ENCODE measurements at places on chromosomes 5 and 9. TPM values are rescaled to one million over a fixed set of nuclear protein-coding genes. Genes with fewer than 3 reads are reported as not detected.

Gene PRDM9
- total RNA-seq = not detected

Gene FGFR4
- total RNA-seq = 1.1 TPM

DNA sequence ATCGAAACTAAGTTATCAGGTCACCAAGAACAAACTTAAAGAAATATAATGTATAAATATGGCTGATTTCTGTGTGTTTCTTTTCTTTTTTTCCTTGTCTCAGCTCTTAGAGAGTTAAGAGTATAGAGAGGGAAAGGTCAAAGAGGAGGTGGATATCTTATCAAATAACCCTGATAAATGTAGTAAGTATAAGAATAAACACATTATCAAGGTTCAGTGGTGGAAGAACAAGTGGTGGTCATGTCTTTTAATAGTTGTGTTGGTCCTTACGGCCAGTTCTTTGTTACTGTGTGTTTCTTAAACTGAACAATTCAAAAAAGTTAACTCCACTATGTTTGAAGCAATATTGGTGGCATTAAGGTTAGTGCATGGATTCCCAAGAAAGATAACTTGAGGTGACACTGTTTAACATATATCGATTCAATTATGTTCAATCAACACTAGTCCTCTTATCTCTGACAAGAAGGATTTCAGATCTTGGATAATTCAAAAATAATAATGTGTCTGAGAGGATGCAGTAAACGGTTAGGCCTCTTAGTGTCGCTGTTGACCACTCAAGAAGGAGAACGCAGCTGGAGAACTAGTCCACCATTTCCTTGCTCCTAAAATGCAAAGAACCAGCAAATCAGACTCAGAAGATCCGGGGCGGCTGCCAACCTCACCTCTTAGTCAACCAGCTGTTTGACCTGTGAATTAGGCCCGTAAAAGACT is at the start of gene PCDHGA3:
Gene PCDHGA3, plus strand, starts transcription at position 588 of the 711 bp plus-strand sequence. CDS start 205 bp downstream, outside the sequence.
- peaks cover 39% of the 10 kb centered on the region for H3K36me3 ChIP-seq
- H3K4me1 ChIP-seq = no peaks in the 10 kb centered on the region
- peak within 1 kb of the TSS; percentile 78 for H3K4me3 ChIP-seq
- peaks cover 55% of the 10 kb centered on the region for H3K27me3 ChIP-seq
- H3K27ac ChIP-seq = no peak within 1 kb of the TSS
- peak; percentile 33 for DNase-seq

GRCh38 chr9:82799286-82799685 is 263.7 kb downstream of the RASEF start:
- H3K27ac ChIP-seq = no peak overlapping the region
- DNase-seq = no peak
- H3K4me1 ChIP-seq = no peaks in the 10 kb centered on the region
- H3K36me3 ChIP-seq = no peaks in the 10 kb centered on the region

GRCh38 chr9:17742067-17742466 is 163.2 kb downstream of the SH3GL2 start:
- H3K36me3 ChIP-seq = no peaks in the 10 kb centered on the region
- no peak overlapping the region for H3K27ac ChIP-seq
- H3K27me3 ChIP-seq = no peaks in the 10 kb centered on the region
- H3K4me1 ChIP-seq = no peaks in the 10 kb centered on the region

DNA sequence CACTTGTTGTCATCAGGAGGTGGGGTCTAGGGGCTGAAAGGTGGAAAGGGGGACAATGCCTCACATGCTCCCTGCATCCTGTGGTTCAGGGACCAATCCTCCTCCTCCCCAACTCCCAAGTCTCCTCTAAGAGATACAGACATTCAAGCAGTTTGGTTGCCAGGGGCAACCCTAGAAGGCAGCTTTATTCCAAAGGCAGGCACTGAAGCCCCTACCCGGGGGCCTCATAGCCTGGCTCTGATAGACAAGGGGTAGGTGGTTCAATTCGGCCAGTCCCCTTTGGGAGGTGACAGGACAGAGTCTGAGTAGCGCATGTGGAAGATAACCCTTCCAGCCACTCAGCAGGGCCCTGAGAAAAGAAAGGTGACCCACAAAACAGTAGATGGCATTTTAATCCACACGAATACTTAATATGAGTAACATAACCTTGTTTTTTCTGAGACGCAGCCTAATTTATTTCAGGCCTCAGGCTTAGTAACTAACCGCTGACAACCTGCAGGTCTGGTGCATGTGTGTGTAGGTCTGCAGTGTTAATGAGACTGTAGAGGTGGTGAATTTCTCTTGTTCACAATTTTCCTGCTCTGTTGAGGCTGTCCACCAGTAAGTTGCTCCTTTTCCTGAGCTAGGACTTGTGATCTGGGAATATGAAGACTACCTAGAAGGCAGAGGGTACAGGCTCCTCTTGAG is 31.3 kb upstream of the HSPA9 start:
- peaks cover 69% of the 10 kb centered on the region for H3K27me3 ChIP-seq
- H3K4me3 ChIP-seq = no peak overlapping the region
- no peaks in the 10 kb centered on the region for H3K36me3 ChIP-seq
- H3K27ac ChIP-seq = no peak overlapping the region

DNA sequence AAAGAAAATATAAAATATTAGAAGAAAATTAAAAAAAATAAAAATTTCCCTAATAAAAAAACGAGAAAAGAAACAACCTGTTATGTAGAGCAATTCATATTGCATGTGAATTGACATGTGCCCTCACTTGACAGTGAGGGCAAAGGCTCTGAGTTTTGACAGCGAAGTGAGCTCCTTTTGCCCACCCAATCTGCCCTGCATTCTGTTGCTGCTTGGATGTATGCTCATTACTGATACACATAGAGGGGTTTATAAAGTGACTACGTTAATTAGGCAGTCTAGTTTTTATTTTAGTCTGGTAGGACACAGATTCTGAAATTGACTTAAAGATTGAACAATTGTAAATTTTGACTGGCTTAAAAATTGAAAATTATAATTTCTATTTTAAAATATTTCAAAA is 949.4 kb downstream of the TLE4 start:
- no peaks in the 10 kb centered on the region for H3K4me1 ChIP-seq
- H3K4me3 ChIP-seq = no peak overlapping the region
- H3K27ac ChIP-seq = no peak overlapping the region
- H3K27me3 ChIP-seq = no peaks in the 10 kb centered on the region

GRCh38 chr9:134389642-134390041 is 63.4 kb downstream of the RXRA start:
- DNase-seq = no peak
- H3K27ac ChIP-seq = no peak overlapping the region
- peaks cover 18% of the 10 kb centered on the region for H3K27me3 ChIP-seq
- peaks cover 5% of the 10 kb centered on the region for H3K36me3 ChIP-seq
- H3K4me1 ChIP-seq = peaks cover 51% of the 10 kb centered on the region

Gene WDR38
- total RNA-seq = not detected

DNA sequence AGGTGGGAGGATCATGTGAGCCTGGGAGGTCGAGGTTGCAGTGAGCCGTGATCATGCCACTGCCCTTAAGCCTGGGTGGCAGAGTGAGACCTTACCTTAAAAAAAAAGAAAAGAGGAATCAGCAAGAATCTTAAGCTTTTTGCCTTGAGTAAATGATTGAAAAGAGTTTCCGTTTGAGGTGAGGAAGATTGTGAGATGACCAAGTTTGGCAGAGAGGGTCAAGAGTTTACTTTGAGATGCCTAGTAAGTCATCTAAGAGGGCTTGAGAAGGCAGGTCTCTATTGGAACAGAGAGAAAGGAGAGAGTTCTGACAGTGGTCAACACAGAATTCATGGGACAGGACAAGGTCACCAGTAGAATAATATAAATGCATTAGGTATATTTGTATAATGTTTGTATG is 572.1 kb downstream of the TLE4 start:
- H3K27me3 ChIP-seq = no peaks in the 10 kb centered on the region
- H3K4me1 ChIP-seq = no peaks in the 10 kb centered on the region
- no peak overlapping the region for H3K27ac ChIP-seq
- no peak for DNase-seq
- H3K4me3 ChIP-seq = no peak overlapping the region

Gene ACER2
- 2.4 TPM for total RNA-seq

Gene FOXI1
- not detected for total RNA-seq

DNA sequence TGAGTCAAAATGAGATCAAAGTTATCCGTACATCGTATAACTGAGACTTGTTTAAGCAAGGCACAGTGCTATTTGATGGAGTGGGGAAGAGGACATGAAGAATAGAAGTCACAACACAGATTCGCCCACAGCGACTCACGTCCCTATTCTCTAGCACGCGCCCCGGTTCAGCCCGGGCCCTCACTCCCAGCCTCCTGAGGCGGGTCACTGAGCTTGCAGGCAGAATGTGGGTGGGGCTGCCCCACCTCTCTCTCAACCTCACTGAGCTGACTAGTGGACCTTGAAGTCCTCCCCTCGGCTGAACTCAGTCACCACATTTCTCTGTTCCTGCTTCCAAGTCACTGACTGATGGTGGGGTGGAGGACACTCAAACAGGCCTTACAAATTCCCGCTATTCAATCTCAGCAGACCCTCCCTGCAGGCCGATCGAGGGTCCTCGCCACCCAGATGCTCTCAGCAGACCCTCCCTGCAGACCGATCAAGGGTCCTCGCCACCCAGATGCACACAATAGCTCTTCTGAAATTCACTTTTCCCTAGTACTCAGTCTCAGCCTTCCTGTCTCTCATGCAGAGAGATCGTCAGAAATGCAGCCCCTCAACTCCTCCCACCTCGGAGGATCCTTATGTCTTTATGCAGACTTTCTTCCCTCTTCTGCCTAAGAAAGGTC is 12.9 kb downstream of the GLDC start:
- H3K27ac ChIP-seq = no peak overlapping the region
- H3K36me3 ChIP-seq = no peaks in the 10 kb centered on the region
- DNase-seq = no peak
- no peaks in the 10 kb centered on the region for H3K4me1 ChIP-seq
- H3K4me3 ChIP-seq = no peak overlapping the region

DNA sequence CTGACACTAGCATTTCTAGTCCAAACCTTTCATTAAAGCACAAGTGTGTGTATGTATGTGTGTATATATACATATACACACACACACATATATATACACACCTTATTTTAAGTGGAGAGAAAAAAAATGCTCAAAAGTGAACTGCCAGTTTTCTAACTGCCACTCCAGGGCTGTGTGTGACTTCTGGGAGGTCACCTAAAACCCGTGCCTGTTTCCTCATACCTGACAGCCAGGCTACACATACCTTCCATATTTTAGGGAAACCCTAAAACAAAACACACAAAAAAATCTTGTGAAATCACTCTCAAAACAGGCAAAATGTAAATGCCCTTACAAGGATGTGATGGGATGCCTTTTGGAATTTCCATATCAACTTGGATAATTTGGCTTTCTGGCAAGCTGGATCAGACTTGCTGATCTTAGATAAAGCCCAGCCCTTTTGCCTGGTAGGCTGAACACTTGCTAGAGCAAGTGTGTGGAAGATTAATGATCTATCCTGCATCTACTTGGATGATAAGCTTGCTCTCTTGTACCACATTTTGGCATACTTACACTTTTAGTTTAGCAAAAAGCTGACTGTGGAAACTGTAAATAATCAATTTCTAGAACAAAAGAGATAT is 127.8 kb downstream of the GNAQ start:
- H3K36me3 ChIP-seq = no peaks in the 10 kb centered on the region
- no peaks in the 10 kb centered on the region for H3K27me3 ChIP-seq
- H3K4me1 ChIP-seq = peaks cover 33% of the 10 kb centered on the region
- H3K4me3 ChIP-seq = no peak overlapping the region
- H3K27ac ChIP-seq = no peak overlapping the region

- peaks cover 15% of the 10 kb centered on the region for H3K27me3 ChIP-seq
- no peak overlapping the region for H3K4me3 ChIP-seq
- H3K4me1 ChIP-seq = no peaks in the 10 kb centered on the region
- no peak for DNase-seq
These were observed 255.5 kb downstream of the TRIM32 start for GRCh38 chr9:116942593-116943061.

GRCh38 chr5:153504726-153505125 is 14.3 kb downstream of the GRIA1 start:
- no peaks in the 10 kb centered on the region for H3K27me3 ChIP-seq
- no peak for DNase-seq
- H3K36me3 ChIP-seq = no peaks in the 10 kb centered on the region
- H3K4me1 ChIP-seq = no peaks in the 10 kb centered on the region
- no peak overlapping the region for H3K4me3 ChIP-seq

- no peaks in the 10 kb centered on the region for H3K27me3 ChIP-seq
- no peak for DNase-seq
- H3K4me1 ChIP-seq = no peaks in the 10 kb centered on the region
- no peak overlapping the region for H3K4me3 ChIP-seq
These were observed 172.0 kb downstream of the CRB2 start for GRCh38 chr9:123527981-123528380.

- DNase-seq = no peak
- H3K4me1 ChIP-seq = no peaks in the 10 kb centered on the region
- no peak overlapping the region for H3K4me3 ChIP-seq
- H3K27ac ChIP-seq = no peak overlapping the region
- H3K36me3 ChIP-seq = no peaks in the 10 kb centered on the region
- H3K27me3 ChIP-seq = peaks cover 12% of the 10 kb centered on the region
These were observed 32.4 kb upstream of the LRRC14B start for GRCh38 chr5:158807-159447.

Gene FSTL4
- total RNA-seq = not detected

DNA sequence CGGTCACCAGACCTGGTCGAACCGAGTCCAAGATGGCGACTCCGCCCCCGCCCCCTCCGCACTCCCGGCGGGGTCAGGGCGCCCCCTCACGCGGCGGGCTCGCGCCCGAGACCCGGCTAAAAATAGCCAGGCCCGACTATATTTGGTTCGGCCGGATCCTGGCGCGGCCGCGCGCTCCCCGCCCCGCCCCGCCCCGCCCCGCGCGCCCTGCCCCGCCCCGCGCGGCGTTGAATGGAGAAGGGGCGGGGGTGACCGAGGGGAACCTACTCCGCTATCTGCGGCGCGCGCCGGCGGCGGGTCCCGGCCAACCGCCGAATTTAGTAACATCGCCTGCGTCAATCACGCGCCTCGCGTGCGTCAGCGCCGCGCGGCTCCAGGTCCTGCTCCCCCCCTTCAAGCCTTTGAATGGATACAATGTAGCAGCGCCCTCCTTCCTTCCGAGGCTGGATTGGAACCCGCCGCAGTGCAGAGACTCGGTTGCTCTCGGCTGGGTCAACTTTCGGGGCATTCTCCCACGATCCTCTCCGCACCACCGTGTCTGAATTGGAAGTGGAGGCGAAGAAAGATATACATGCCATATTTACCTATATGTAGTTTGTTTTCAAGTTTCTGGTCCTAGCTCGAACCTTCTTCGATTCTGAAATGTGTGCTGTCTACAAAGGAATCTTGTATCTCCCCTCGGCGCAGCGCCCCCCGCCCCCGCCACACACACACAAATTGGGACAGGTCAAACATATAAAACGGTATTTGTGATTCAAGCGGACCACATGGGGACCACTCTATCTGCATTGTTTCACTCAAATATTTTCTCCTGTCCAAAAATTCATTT is 1.6 kb upstream of the NR4A3 start:
- peaks cover 3% of the 10 kb centered on the region for H3K36me3 ChIP-seq
- peaks cover 76% of the 10 kb centered on the region for H3K4me1 ChIP-seq
- H3K4me3 ChIP-seq = peak overlapping the region; percentile 94
- peak overlapping the region; percentile 92 for H3K27ac ChIP-seq

DNA sequence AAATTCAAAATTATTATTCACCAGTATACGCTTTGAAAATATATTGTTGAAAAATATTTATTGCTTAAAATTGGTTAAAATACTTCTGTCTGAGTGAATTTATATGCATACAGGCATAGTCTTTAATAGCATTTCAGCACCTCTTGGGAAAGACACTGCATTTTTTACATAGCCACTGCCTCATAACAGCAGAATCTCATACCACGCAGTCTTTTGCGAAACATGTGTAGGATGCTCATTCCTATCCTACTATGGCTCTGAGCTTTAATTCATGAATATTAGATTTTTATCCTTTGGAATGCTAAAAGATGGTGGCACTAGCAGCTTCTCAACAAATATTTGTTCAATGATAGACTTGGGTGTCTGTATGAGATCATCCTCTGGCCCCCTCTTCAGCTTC is 94.0 kb upstream of the SH3GL2 start:
- DNase-seq = no peak
- no peaks in the 10 kb centered on the region for H3K36me3 ChIP-seq
- H3K27me3 ChIP-seq = no peaks in the 10 kb centered on the region
- no peak overlapping the region for H3K4me3 ChIP-seq

Gene TRPM3
- not detected for total RNA-seq
